NCI-H226 (cell line): ENCODE measurements at places on chromosomes 2 and 18.

DNA sequence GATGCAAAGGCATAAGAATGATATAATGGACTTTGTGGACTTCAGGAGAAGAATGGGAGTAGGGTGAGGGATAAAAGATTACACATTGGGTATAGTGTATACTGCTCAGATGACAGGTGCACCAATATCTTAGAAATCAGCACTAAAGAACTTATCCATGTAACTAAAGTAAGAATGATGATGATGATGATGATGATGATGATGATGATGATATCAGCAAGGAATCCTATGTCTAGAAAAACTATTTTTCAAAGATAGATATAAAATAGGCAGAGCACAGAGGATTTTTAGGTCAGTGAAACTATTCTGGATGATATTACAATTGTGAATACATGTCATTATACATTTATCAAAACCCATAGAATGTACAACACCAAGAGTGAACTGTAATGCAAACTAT is 34.3 kb downstream of the NMS start:
- no peak for DNase-seq

- no peak for DNase-seq
Measured at GRCh38 chr2:96025194-96025492, 9.6 kb downstream of the GPAT2 start.

- no peak for DNase-seq
Measured at GRCh38 chr2:181348107-181348837, 108.9 kb upstream of the ITGA4 start.

- no peak for DNase-seq
Measured at GRCh38 chr2:16744521-16744920, 78.9 kb upstream of the CYRIA start.
